ENCODE measurements at places on chromosomes 1 and 21. TPM values are rescaled to one million over a fixed set of nuclear protein-coding genes. Genes with fewer than 3 reads are reported as not detected.

CSF3R gene
- 0.05 TPM for total RNA-seq

ITLN1 gene
- not detected for total RNA-seq

DNASE2B gene
- total RNA-seq, result not detected

FCER1G gene
- 12.0 TPM for total RNA-seq

GPR52 gene
- total RNA-seq, result 2.3 TPM

RPE65 gene
- total RNA-seq, result not detected

SLC50A1 gene
- 38.9 TPM for total RNA-seq

ZFYVE9 gene
- 1.6 TPM for total RNA-seq

PRELP gene
- not detected for total RNA-seq

ODR4 gene
- total RNA-seq, result 12.1 TPM

CCDC27 gene
- total RNA-seq, result not detected

- no peak for DNase-seq
These were observed 78.7 kb upstream of the ATP1B1 start for GRCh38 chr1:169027607-169028320.

- no peak for DNase-seq
These were observed 91.5 kb downstream of the MRPL39 start for GRCh38 chr21:25515484-25516405.

GRCh38 chr1:5949085-5949760, 43.0 kb downstream of the NPHP4 start:
- no peak for DNase-seq

DNA sequence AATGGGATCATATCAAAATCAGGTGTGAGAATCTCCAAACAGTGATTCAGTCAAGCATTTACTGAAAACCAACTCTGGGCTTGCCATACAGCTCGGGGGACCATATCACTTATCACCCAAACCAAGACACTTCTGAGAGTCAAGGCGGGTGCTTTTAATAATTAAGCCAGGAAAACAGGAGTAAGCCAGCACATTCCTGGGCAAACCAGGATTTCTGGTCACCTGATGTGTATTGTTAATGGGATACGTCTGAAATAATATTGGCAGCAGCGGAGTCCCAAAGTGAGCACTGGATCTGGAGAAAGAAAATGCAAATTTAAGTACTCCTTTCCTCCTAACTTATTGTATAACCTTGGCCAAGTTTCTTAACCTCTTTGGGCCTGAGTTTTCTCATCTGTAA, 17.6 kb downstream of the OSCP1 start:
- DNase-seq, result no peak

DNA sequence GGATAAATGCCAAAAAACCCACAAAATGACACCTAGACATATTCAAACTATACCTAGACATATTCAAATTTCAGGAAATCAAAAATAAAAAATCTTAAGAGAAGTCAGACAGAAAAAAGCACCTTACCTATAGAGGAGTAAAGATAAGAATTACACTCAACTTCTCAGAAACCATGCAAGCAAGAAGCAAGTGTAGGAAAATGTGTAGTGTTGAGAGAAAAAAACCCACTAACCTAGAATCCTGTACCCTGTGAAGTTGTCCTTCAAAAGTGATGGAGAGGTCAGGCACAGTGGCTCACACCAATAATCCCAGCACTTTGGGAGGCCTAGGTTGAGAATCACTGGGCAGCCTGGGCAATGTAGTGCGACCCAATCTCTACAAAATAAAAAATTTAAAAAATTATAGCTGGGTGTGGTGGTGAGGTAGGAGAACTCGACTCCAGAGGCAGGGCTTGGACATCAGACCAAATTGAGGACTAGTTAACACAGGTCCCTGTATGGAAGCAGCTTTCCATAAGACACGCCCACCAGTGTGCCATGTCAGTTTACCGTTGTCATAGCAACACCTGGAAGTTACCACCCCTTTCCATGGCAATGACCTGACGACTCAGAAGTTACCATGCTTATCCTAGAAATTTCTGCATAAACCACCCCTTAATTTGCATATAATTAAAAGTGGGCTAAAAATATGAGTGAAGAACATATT, 20.7 kb downstream of the PDIK1L start:
- DNase-seq, result no peak

- DNase-seq, result no peak
These were observed 22.3 kb upstream of the ABCA4 start for GRCh38 chr1:94143173-94143808.

- DNase-seq, result no peak
These were observed 44.0 kb downstream of the OPTC start for GRCh38 chr1:203537806-203538464.

DNA sequence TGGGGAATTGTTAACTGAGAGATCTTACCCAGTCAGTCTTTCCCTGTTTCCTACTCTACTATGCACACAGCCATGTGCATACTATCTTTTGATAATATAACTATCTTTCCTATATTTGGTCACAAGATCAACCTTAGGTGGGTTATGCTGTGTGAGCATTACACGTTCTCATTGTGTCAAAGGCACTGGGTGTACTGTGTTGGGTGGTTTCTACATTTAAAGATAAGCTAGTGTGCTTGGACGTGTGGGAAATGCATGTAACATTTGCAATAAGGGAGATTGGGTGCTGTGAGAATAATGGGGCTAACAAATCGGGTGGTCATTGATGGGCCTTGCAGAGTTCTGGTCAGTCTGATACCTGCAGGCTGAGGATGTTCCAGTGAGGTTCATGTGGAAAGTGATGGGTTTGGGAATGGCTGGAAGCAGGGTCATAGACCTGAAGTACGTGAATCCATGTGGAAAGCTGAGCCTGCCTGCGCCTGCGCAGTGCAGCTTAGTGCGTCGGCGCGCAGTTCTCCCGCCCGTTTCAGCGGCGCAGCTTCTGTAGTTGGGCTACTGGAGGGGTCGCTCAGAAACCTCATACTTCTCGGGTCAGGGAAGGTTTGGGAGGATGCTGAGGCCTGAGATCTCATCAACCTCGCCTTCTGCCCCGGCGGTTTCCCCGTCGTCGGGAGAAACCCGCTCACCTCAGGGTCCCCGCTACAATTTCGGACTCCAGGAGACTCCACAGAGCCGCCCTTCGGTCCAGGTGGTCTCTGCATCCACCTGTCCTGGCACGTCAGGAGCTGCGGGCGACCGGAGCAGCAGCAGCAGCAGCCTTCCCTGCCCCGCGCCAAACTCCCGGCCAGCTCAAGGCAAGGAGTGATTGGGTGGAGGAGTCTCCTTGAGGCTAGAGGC, at the start of gene MSH4:
Gene MSH4, plus strand, starts transcription at position 507 of the 897 bp plus-strand sequence. Its CDS starts 104 bp downstream, at position 611.
- no peak for DNase-seq

DNA sequence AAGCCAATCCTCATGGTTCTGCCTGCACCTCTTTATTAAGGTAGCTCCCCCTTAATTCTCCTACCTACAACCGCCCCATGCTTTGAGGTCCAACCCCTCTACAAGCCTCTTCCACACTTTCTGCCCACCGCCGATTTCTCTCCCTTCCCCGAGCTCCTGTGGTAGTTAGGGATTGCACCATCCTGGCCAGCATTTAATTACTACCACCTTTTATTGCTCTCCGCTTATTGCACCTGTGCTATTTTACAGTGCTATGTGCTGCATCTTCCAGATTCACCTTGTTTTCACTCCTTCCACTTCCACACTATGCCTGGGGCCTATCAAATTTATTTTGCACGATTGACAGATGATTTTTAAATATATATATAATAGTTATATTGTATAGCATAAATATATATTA, 29.3 kb upstream of the DNAJC11 start:
- DNase-seq, result no peak

GRCh38 chr1:161399257-161399998, 31.8 kb upstream of the CFAP126 start:
- peak; percentile 93 for DNase-seq

DNA sequence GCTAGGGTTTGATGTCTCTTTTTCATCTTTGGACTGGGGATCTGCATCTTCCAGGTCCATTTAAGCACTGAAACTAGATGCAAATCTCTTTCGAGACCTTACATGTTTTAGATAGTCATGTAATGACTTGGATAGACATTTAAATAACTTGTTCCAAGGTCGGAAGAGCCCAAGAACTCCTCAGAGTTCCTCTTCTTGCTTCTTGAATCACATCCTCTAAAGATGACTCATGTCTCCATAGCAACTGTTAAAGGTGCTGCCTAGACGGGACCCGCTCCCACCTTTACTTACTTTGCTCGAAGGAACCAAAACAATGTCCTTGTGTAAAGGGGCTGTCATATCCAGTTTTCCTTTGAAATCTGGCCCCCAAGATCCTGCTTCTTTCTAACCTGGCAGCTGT, 130.0 kb downstream of the EDEM3 start:
- DNase-seq, result no peak

- no peak for DNase-seq
These were observed 56.5 kb upstream of the SELENON start for GRCh38 chr1:25743164-25744139.

DNA sequence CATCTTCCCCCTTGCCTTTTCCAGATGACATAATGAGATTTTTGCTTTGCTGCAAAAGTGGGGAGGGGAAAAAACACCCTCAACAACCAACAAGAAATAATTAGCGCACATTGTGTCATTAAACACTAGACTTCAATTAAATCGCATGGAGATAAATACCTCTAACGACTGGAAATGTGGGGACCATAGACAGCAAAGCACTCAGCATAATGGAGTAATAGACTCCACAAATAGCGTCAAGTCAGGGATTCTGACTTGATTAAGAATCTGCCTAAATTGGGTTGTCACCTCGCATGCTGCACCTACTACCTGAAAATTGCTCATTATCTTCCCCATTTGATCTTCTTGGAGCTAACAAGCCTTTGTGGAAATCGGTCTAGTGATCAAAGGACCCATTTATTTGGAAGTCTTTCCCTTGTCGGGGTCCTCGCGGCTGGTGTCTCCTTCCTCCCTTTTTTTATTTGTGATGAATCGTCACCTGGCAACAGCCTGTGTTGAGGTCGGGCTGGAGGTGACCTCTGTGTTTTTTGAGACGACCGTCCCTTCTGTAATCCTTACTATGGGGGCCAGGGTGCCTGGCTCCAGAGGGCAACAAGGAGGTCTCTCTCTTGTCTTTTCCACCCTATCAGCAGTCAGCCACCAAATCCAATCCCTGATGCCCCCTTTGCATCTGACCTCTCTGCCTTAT, 75.3 kb upstream of the IGSF21 start:
- no peak for DNase-seq

- DNase-seq, result no peak
These were observed 58.4 kb upstream of the EFHD2 start for GRCh38 chr1:15351310-15351709.

DNA sequence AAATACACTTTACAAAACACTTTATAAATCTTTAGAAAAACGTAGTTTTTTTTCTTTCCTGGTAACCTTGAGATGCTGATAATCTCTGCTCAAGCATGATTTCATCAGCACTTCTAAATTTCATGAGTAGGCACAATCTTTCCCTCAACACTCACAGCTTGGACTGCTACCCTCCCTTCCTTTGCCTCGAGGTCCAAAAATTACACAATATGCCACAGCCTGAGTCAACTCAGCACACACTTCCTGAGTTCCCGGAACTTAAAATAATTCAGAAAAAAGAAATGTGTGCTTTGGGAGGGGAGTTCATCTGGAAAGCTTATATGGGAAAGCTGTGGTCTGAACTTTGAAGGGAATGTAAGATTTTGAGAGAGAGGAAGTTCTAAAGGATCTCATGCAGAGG, 5.9 kb downstream of the CLCA2 start:
- DNase-seq, result no peak

DNA sequence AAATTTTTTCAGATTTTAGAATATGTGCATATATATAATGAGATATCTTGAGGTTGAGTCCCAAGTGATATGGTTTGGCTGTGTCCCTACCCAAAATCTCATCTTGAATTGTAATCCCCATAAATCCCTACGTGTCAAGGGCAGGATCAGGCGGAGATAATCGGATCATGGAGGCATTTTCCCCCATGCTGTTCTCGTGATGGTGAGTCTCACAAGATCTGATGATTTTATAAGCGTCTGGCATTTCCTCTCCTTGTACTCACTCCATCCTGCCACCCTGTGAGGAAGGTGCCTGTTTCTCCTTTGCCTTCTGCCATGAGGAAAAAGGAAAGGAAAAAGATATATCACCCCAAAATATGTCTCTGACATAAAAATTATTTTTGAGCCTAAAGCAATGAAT, 64.6 kb downstream of the TOR3A start:
- DNase-seq, result no peak

- DNase-seq, result no peak
These were observed 821.3 kb downstream of the USP25 start for GRCh38 chr21:16550917-16551741.

- DNase-seq, result no peak
These were observed 33.6 kb downstream of the CC2D1B start for GRCh38 chr1:52332411-52332810.

GRCh38 chr1:113779542-113779941, 20.3 kb upstream of the PHTF1 start:
- no peak for DNase-seq

DNA sequence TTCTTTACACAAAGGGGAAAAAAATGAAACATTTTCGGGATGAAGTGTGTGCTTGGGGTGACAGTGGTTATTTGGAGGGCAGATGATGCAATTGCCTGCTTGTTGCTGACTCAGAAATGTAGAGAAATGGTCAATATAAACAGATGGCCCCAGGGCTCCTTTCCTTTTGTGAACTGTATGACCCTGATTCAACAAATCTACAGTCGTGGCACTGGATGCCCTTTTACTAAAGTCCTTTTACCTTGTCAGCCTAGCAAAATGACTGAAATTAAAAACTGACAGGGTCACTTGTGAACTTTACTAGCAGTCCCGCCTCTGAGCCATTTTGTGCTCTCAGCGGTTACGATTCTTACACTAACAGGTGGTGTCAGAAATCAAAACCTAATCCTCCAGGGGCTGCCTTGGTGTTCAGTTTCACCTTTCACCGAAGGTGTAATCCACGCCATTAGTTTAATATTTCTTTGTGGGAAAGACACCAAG, 49.8 kb downstream of the GREM2 start:
- no peak for DNase-seq

DNA sequence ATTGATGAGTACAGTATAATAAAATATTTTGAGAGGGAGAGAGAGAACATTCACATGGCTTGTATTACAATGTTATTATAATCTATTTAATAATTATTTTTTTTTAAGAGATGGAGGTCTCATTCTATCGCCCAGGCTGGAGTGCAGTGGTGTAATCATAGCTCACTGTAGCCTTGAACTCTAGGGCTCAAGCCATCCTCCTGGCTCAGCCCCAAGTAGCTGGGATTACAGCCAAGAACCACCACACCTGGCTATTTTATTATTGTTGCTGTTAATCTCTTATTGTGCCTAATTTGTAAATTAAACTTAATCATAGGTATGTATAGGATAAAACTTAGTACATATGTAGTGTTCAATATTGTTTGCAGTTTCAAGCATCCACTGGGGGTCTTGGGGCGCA, 57.8 kb downstream of the HS2ST1 start:
- DNase-seq, result no peak

GRCh38 chr1:227951624-227952373, 4.1 kb upstream of the WNT9A start:
- no peak for DNase-seq

GRCh38 chr1:232990176-232991128, 40.0 kb downstream of the NTPCR start:
- DNase-seq, result no peak

- no peak for DNase-seq
These were observed 155.4 kb downstream of the ZNF648 start for GRCh38 chr1:181905944-181906597.

- peak; percentile 37 for DNase-seq
These were observed 21.9 kb upstream of the NEK2 start for GRCh38 chr1:211697356-211697755.

All from activated CD8-positive, alpha-beta T cell treated with anti-CD3 and anti-CD28 coated beads, Interleukin-2, amount 10 ng/mL, durations not matched to agents 7 days and 5 days (primary cell).